ENCODE measurements at places on chromosomes 7 and 10.

DNA sequence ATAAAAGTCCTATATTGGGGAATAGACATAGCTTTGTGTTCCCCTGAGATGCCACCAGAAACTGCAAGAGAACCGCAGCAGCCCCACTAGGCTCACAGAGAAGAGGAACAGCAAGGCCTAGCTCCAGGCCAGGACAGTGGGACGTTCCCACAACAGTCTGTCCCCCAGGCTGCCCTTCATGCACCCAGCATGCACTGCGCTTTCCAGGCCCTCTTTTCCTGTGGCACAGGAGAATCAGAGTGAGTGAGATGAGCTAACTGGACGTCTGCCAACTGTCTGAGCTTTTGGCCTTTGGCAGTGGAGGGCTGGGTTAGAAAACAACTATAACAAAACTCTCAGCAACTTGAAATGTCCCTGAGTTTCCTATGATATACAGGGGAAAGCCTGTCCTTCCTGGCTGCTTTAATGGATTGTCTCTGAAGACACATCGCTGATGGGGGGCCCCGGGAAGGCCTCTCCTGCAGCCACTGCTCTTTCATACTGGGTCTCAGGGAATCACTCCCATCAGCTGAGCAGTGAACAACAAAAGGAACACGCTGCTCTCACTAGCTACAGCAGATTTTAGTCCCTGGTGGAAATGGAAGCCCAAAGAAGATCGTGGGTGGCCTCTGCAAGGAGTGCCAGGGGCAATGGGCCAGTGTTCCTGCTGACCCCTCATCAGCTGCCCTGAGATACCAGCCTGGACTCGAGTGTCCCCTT, 53.5 kb downstream of the PODXL start:
- no peak for DNase-seq

DNA sequence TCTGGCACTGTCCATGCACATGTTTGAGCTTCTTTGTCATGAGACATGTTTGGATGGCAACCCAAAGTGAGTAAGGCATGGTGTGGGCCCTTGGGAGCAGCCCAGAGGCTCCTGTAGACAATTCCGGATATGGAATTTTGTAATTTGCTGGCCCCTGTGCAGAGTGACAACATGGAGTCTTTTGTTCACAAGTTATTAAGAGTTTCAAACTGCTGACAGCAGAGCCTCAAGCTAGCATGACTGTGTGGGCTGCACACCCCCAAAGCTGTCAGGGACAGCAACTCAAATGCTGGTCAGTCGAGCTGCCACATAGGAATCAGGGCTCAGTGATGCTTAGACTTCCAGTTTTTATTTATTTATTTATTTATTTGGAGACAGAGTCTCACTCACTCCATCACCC, 7.0 kb upstream of the MYL7 start:
- DNase-seq = no peak

DNA sequence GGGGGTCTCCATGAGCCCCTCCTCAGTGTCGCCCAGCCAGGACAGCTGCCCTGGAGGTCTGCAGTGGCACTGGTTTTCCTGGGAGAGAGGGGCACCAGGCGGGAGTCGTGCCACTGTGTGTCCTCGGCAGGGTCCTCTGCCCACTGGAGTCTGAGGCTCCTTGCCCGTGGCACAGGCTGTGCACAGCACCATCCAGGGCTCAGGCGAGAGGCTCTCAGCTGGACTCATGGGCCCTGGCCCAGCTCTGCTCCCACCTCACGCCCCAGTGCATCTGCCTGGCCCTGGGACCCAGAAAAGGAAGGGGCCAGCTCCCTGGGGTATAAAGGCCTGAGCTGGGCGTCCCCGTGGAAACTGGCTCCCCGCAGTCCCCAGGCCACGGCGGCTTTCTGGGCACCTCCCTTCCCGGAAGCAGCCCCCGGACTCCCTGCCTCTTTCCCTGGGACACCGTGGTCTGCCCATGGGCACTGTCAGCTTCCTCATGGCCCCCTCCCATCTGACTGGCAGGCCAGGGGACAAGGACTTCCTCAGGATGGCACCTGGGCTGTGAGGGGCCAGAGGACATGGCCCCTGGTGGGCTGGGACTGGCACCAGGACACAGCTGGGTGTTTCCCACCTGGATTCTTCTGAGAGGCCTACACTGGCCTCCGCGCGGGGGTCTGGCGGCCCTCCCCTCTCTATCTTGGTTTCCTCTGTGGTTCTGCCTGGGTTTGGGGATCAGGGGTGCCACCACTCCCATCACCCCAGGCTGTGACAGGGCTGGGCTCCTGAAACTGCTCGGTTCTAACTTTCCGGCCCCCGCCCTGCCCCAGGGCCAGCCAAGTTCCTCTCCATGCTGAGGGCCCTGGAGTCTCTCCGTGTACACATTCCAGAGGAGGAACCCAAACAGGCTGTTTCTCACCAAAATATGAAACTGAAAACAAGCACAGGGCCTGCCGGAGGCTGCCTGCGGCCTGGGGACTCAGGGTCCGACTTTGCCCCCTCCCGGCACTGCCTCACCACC, 5.5 kb downstream of the FOXL3 start:
- no peak for DNase-seq

DNA sequence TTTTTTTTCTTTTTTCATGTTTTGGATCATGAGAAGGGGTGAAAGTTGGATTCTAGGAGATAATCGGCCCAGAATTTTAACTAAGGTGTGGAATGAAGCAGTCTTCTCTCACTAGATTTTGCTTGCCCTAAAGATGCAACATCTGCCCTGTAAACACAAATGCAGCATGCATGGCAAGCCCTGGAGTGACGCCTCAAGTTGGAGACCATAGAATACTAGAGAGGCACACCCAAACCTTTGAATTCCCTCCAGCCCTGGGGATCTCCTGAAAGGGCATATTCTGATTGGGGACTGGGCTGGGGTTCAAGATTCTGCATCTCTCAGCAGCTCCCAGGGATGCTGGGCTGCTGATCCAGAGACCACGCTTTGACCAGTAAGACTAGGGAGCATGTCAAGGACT, 127.7 kb upstream of the PRR15 start:
- no peak for DNase-seq

Data from inflammatory macrophage (primary cell).